H54 (cell line): ENCODE measurements at places on chromosomes 13 and 19.

DNA sequence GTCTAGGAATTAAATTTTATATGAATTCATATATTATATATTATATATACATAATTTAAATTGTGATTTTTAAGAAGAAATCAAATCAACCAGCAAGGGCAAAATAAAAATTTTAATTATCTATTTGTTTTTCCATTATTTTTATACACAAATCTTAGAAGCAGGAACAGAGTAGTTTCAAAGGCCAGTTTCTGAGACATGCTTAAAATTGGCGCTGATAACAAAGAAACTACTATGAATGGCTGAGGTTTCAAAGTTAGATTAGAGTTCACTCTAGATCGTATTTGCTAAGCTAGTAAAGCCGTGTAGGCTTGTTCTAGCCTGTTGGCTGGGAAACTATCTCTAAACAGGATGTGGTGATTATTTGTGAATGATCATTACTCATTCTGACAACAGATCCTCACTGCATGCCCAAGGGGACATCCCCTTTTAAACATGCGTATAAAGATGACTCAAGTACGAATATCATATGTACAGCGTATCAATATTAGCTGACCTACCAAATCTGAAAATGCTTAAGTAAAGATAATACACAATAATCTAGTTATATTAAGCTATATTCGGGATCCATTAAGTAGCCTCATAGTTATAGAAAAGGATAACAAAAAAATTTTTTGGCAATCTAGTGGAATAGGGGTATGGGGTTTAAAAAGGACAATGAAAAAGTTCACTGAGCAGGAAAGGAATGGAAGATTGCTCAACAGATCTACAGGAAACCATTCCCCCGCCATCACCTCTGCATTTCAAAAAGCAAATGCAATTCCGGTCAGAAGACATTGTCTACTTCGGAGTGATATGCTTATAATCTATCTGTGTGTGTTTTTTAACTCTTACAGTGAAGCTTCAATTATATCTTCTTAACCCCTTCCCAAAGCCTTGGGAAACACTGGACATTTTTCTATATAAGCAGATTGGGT is 150.1 kb downstream of the SHISA2 start:
- DNase-seq: no peak

- DNase-seq: peak; percentile 99
Measured at GRCh38 chr19:488505-489417, 7.5 kb upstream of the MADCAM1 start.

DNA sequence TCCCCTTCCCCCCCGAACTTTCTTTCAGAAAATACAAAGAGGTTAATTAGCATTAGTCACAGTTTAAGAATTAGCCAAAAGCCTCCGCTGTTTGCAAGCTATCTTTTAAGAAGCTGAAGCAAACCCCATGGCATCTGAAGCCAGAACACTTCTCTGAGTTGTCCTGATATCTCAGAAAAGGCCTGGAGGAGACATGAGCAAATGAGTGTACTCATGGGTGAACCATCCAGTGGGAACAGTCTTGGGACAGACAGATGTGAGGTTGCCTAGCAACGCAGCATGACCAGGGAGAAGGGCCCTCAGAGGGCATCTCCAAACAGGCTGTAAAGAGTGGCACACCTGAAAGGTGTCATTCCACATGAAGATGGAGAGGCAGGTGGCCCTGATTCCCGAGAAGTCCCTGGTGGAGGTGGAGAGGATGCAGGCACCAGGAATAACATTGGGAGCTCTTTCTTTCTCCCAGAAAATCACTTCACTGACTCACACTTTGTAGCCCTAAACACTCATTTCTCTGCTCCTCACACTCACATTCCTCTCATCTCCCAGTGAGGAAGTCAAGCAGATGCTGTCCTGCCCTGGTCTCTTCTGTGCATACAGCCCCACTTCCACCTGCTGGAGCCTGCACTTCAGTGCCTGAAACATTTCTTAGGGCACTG is 87.0 kb upstream of the TSHZ3 start:
- no peak for DNase-seq

GRCh38 chr13:99288089-99288488 is 19.1 kb downstream of the GPR183 start:
- no peak for DNase-seq

DNA sequence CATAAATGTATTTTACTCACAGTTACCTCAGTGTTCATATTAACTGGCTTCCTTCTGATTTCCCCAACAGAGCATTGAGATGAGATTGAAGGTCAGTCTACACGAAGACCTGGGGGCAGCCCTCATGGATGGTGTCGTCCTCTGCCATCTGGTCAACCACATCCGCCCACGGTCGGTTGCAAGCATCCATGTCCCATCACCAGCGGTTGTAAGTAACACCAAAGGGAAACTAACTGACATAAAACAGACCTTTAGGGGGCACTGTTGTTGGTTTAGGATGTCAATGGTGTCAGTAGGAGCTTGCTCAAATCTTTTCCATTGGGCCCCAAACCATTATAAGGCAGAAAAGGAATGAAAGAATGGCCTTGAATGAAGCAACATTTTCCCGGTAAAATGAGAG is 68.2 kb downstream of the ESD start:
- no peak for DNase-seq

GRCh38 chr19:16252459-16253205 is 54.9 kb downstream of the AP1M1 start:
- no peak for DNase-seq

DNA sequence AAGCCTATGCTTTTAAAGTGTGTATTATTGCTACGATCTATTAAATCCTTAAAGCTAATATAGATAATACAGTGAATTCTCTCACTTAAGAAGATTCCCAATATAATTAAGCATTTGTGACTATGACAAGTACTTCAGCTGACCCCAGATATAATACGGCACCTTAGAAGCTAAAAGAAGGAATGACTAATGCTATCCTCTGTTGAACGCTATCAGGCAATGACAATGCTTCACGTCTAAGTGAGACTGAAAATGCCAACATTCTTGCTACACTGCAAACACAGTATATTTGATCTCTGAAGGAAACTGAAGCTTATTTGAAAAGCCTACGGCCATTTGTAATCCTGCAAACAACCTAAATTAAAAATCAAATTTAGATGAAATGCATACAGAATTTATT is 19.7 kb downstream of the VWA8 start:
- no peak for DNase-seq

- no peak for DNase-seq
Measured at GRCh38 chr13:77687799-77688198, 9.7 kb upstream of the SLAIN1 start.

GRCh38 chr19:12064590-12065538 is at the start of gene ZNF844:
Gene ZNF844, plus strand, starts transcription at chr19:12064731. Its CDS starts 143 bp downstream, at chr19:12064874.
- DNase-seq: peak; percentile 65

DNA sequence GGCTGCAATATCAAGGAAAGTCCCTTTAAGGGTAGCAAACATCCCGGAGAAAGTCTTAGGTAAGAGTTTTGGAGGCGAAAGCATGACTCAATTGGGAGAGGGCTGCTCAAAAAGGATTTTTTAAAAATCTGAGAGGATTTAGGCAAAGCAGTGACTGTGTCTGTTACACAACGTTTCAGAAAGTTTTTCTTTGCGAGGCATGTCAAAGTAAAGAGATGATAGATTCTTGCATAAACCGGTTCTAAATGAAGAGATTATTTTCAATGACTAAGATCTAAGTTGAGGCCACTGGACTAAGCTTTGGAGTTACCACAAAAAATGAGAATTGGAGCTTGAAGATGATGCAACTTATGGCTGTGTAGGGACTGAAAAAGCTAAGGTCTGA is 43.7 kb upstream of the ENOX1 start:
- DNase-seq: no peak

GRCh38 chr19:2054763-2055162 is 3.7 kb upstream of the MKNK2 start:
- no peak for DNase-seq

DNA sequence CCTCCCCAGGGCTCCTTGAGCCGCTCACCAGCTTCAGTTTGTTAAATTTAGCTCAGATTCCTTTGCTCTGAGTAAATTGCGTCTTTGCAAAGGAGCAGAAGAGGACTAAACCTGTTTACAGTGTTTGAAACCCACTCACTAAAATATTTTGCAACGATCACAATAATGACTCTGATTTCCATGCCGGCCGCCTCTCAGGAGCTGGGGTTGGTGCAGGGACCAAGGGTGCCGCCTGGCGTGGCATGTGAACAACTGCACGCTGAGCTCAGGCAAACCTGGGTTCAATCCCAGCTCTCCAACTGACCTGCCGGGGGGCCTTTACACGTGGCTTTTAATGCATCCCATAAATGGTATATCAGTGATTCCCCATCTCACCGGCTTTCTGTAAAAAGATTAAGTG is 68.7 kb upstream of the CACNA1A start:
- DNase-seq: peak; percentile 28

DNA sequence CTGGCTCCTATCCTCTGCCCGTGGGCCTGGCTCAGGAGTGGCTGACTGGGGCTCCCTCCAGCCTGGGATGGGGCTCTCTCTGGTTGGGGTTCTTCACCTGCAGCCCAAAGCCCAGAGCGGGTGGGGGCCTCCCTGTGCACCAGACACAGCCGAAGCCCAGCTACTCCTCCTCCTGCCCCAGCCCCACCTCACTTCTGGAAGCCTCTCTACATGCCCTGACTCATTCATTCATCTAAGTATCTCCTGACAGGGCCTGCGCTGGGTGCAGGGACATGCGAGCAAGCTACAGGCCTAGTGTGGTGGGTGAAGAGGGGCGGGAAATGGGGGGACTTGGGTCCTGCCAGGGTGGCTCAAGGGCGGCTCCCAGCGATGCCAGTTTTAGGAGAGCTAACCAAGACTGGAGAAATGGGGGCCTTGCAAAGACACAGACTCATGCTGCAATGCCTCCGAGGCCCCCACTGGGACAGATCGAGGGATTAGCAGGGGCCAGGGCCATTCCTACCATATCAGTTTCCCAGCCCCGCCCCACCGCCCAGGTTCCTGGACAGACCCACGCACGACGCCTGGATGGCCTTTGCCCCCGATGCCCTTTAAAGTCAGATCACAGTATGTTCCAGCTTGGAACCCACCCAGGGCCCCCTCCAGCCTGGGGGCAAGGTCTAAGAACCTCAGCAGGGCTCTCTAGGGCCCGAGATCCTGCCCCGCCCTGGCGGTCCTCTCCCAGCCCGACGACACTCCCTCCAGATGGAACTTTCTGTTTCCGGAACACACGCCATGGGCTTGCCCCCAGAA is 12.6 kb downstream of the LSM4 start:
- no peak for DNase-seq

DNA sequence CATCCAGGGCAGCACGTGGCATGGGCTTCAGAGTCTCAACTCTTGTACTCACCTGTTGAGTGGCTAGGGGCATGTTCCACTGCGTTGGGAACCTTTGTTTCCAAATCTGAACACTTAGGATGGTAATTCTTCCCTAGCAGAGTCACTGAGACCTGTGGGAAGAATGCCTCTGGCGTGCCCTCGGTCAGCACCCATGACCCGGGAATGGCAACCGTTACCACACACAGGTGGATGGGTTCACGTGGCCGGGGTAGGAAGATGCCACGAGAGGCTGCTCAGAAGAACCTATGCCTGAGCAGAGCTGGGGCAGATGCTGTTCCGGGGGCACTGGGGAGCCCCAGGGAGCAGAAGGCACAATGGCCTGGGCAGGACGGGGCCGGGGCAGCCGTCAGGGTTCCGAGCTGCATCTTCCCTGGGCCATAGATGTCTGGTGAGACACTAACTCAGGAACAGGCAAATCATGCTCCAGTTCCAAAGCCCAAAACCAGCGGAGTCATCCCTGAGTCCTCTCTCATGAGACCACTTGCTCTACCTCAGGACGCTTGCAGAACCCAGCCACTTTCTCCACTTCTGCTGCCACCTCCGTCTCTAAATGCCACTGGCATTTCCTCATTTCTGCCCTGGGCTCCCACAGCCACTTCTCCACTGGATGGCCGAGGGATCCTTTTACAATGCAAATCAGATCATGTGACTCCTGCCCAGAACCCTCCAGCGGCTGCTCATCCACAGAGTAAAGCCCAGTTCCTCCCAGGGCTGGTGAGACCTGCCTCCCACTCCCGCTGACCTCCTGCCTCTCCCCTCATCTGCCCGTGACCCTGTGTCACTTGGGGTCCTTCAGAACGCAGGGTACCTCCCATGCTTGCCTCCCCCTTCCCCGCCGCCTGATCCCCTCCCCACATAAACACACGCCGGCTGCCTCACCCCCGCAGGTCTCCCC is 36.7 kb downstream of the FAM124A start:
- no peak for DNase-seq

GRCh38 chr13:31433746-31434145 is 234.0 kb downstream of the B3GLCT start:
- DNase-seq: no peak

DNA sequence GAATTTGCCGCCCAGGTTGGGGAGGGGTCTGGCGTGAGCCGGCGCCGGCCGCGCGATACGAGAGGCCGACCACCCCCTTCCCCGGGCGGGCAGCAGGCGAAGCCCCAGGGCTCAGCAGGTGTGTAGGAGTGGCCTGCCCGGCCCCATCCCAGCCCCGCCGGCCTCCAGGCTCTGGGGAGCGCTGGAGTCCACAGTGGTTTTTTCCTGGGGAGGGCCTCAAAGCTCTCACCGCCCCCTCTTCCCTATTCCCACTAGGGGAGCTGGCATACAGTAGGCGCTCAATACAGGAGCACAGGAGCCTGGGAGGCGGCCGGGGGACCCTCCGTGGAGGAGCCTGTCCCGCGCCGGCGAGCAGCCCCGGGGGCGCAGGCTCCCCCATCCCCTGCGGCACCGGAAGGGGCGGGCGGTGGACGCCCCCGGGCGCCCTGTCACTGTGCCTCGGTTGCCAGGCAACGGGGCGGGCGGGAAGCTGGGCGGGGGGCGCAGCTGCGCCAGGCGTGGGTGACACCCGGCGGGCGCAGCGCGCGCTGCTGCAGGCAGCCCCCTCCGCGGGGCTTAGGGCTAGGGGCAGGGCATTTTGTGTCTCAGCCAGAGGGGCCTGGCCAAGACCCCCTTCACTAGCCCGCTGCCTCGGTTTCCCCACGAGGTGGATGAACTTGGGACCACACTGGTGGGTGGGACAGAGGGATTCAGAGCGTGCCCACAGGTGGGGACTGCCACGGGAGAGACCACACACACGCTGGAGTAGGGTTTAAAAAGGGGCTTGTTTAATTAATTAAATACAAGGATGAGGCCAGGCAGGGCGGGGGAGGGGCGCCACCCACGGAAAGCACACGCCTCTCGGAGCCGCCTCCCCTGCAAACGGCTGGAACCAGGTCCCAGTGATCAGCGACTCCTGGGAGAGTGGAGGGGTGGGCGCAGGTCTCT is 3.6 kb upstream of the REXO1 start:
- no peak for DNase-seq

GRCh38 chr13:49584771-49585182 is 581 bp downstream of the RCBTB1 start:
- no peak for DNase-seq

- no peak for DNase-seq
Measured at GRCh38 chr13:58324161-58324560, 692.6 kb downstream of the PCDH17 start.
